ENCODE measurements at places on chromosomes 4 and X. TPM values are rescaled to one million over a fixed set of nuclear protein-coding genes. Genes with fewer than 3 reads are reported as not detected.

Gene PRDM5
- 19.0 TPM for total RNA-seq

Gene JAKMIP1
- not detected for total RNA-seq

Gene ETNPPL
- total RNA-seq: not detected

Gene DMD
- 4.1 TPM for total RNA-seq

Gene NDP
- total RNA-seq: 5.3 TPM

Gene TEX11
- under 0.01 TPM for total RNA-seq

Gene ERAS
- not detected for total RNA-seq

Gene N4BP2
- total RNA-seq: 5.3 TPM

Gene POU3F4
- total RNA-seq: not detected

Gene CPLX1
- total RNA-seq: not detected

Gene HMX1
- not detected for total RNA-seq

Gene ABLIM2
- 0.66 TPM for total RNA-seq

Gene UFSP2
- 50.3 TPM for total RNA-seq

Gene INTU
- total RNA-seq: 9.5 TPM

Gene CXCL3
- total RNA-seq: 2.5 TPM

Gene IL13RA2
- total RNA-seq: 42.1 TPM

Gene CD40LG
- total RNA-seq: not detected

Gene BGN
- 10.1 TPM for total RNA-seq

Gene RAB40A
- under 0.01 TPM for total RNA-seq

Gene PLK4
- total RNA-seq: 1.3 TPM

Gene ART3
- total RNA-seq: not detected

Gene AWAT2
- not detected for total RNA-seq

Gene EXOC1L
- total RNA-seq: not detected

Gene BEX5
- total RNA-seq: not detected

Gene MXRA5
- 40.3 TPM for total RNA-seq

Gene KCND1
- 1.3 TPM for total RNA-seq

Gene RHOXF2
- total RNA-seq: not detected

Gene IL2RG
- total RNA-seq: not detected

Gene NUDT11
- 7.1 TPM for total RNA-seq

Gene GBA3
- total RNA-seq: under 0.01 TPM

Gene MAD2L1
- total RNA-seq: 2.1 TPM

Gene DCAF8L2
- not detected for total RNA-seq

Gene SATL1
- total RNA-seq: not detected

Gene PDCL2
- not detected for total RNA-seq

Gene TMEM271
- not detected for total RNA-seq

Gene TMSB15B
- total RNA-seq: 1.5 TPM

Gene TMEM175
- total RNA-seq: 16.3 TPM

Gene AGA
- total RNA-seq: 61.8 TPM

Data from fibroblast of lung (primary cell).